Activated CD4-positive, alpha-beta memory T cell treated with anti-CD3 and anti-CD28 coated beads, Interleukin-2, amount 10 ng/mL, durations not matched to agents 7 days and 5 days (primary cell): ENCODE measurements at places on chromosomes 7 and 10.

GRCh38 chr10:126104767-126105166 is 208.4 kb downstream of the FANK1 start:
- no peak for DNase-seq

- DNase-seq: no peak
These were observed 201.5 kb downstream of the GRID1 start for GRCh38 chr10:86164960-86165630.

DNA sequence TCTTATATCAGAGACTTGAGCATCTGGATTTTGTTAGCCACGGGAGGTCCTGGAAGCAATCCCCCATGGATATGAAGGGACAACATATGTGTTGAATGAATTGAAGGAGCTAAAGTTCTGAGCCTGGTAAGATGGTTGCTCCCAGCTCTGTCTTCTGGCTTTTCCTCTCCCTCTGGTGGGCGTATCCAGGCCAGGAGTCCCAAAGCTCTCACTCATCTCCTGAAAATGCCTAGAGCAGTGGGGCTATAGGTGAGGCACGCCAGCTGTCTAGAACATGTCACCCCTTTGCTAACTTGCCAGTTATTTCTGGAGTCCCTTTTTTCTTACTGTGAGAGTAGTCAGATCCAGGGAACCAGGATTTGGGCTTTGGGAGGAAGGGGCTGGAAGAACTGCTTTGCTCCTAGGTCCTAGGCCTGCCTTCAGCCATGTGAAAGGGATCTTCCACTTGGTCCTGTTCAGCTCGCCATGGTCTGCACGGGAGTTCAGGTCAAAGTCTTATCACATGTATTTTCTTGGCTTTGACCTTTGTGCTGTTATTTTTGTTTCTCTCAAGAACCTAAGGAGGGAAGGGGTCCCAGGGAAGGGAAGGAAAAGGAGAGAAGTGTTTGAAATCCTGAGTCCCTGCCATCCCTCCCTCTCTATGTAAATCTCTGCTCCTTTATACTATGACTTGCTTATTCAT is 73.6 kb downstream of the MINPP1 start:
- no peak for DNase-seq

DNA sequence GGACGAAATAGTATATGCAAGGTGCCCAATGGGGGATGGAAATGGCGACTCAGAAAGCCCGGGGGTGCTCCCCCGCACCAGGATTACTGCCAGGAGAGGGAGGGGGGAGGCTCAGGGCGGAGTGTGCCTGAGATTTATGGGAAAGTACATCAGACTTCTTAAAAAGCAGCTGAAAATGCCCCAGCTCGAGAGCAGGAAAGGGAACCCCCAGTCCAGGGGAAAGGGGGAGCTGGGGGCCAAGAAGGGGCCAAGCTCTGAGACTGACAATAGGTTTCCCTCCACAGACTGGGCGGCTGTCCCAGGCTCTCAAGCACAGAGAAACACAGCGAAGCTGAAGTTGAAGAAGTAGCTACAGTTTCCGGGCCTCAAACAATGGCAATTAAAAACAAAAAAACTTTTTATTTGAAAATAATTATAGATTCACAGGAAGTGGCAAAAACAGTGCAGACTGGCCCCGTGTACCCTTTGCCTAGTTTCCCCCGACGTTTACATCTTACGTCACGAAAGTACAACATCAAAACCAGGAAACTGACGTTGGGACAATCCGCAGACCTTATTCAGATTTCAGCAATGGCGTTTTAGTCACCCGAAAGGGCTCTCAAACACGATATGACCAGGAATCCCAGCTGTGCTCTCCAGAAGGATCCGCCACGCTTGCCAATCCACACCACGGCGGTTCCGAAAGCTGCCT is 83.9 kb upstream of the FGFR2 start:
- DNase-seq: no peak

GRCh38 chr10:96991313-96991841 is 159.3 kb downstream of the LCOR start:
- no peak for DNase-seq

- DNase-seq: no peak
These were observed 61.1 kb downstream of the CNOT4 start for GRCh38 chr7:135448753-135449152.

DNA sequence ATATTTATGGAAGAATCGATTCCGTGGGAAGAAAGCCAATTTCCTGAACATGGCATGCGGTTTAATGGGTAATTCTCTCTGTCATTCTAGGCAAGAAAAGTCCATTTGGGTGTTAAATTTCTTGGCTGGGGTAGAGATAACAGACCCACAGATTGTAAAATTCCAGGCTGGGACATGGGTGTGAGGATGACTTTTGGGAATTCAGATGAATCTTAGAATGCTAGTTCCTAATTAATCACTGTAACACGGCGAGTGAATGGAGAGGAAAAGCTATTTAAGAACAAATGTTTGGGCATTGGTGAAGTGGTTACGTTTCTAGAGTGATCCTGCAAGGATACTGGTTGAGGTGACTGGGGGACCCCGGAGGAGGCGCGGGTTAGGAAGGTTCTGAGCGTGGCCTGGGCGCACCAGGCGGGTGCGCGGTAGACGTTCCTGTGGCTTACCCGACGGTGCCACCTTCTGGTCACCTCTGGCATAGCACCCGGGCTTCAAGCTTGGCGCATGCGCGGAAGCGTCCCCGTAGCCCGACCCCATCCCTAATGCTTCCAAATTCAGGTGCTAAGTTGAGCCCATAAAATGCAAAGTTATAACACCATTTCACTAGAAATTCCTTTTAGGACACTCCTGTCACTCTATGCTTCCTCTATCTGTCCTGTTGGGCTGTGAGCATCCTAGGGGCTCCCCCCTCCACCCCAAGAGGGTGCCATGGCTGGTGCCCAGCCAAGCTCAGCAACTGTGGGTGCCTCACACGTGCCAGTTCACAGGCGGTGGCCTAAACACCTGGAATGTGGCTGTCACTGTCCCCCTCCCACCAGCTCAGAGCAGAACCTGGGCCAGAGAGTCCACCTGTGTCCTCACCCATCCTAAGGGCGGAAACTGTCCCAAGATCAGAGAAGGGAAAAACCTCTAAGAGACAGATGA is 104.4 kb downstream of the PTPRE start:
- peak; percentile 87 for DNase-seq

- DNase-seq: no peak
These were observed 35.4 kb downstream of the BNIP3 start for GRCh38 chr10:131946321-131946751.

DNA sequence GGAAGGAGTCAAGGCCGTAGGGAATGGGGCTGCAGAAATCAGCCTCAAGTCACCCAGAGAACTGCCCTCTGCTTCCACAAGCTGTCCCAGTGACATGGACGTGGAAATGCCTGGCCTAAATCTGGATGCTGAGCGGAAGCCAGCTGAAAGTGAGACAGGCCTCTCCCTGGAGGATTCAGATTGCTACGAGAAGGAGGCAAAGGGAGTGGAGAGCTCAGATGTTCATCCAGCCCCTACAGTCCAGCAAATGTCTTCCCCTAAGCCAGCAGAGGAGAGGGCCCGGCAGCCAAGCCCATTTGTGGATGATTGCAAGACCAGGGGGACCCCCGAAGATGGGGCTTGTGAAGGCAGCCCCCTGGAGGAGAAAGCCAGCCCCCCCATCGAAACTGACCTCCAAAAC is 50.2 kb upstream of the PDCD4 start:
- no peak for DNase-seq

DNA sequence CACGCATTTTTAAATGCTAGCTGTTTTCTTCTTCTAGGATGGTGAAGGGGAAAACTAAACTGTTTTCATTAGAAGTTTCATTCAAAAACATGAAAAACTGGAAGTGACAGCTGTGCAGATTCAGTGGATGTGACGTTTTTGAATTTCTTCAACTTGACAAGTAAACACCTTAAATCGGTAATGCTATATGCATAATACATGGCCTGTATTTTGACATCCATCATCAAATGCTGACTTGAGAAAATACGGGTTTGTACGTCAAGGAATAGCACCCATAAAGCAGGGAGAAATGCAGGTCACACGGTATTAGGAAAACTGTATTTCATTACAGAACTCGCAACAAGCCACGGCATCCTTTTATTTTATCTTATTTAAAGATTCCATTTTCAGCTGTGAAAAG is 720.5 kb downstream of the KCNMA1 start:
- DNase-seq: no peak

- no peak for DNase-seq
These were observed 220.2 kb upstream of the CELF2 start for GRCh38 chr10:10797513-10797912.

DNA sequence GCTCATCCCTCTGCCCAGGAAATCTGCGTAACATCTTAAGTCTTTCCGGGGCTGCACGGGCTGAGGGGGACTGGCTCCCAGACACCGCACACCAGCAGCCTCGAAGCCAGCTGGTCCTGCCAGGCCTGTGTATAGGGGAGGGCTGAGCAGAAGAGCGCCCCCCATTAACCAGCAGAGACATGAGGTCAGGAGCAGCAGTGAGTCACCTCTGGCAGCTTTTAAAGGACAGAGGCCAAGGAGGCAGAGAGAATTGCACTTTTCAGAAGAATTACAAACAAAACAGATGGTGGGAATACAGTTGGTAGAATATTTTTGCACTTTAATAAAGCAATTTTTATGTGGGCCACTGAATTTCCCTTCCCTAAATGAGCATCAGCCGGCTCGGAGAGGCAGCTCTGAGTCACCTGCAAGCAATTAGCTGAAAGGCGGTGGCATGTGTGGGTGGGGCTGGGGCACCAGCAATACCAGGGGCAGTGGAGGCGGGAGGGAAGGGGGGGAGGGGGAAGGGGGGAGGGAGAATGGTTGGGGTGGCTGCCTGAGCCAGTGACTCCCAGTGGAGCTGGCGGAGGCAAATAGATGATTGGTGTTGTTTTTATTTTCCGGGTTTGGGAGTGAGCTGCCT is 39.1 kb downstream of the GOLGA7B start:
- DNase-seq: no peak

GRCh38 chr7:32871624-32872371 is 19.8 kb downstream of the KBTBD2 start:
- no peak for DNase-seq

DNA sequence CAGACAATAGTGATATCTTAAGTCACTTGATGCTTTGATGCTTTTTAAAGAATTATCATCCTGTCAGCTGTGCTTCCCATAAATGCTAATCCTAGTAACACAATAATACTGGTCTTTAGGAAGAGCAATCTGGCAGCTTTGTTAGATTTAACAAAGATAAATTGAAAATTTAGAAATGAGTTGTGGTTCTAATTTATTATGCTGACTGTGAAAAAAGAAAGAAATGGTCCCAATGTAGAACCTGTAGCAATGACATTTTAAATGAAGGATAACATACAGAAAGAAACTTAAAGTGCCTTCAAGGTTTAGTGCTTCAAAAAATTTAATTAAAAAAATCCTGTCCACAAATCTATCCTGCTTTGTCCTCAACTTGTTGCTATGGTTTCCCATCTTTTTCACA is 81.6 kb upstream of the HGF start:
- DNase-seq: no peak

- DNase-seq: no peak
These were observed 35.6 kb downstream of the ACADSB start for GRCh38 chr10:123044391-123044790.

GRCh38 chr7:74012842-74013249 is 15.1 kb upstream of the ELN start:
- no peak for DNase-seq

GRCh38 chr7:608361-608760 is 88.7 kb upstream of the PDGFA start:
- DNase-seq: no peak

- no peak for DNase-seq
These were observed 16.0 kb downstream of the FAM13C start for GRCh38 chr10:59346321-59346720.

GRCh38 chr10:91140995-91141549 is 79.4 kb upstream of the PCGF5 start:
- DNase-seq: no peak

DNA sequence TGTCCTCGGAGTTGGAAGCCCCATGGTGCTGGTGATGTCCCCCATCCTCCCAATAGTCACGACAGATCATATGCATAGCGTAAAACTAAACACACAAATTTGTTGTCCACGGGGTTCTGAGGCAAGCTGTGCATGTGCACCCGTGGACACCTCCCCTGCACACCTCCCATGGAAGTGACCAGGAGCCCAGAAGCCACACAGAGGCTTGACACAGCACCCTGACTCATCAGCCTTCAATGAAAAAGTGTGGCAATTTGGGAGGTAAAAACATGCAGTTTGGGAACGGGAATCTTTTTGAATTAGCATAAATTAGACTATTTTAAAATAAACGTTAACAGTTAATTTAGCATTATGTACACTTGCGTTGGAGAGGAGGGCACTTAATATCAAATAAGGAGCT is 89.2 kb upstream of the NPS start:
- DNase-seq: no peak

GRCh38 chr7:48411619-48412018 is 240.4 kb downstream of the ABCA13 start:
- DNase-seq: no peak

GRCh38 chr10:75972491-75973276 is 541.3 kb downstream of the LRMDA start:
- DNase-seq: no peak

DNA sequence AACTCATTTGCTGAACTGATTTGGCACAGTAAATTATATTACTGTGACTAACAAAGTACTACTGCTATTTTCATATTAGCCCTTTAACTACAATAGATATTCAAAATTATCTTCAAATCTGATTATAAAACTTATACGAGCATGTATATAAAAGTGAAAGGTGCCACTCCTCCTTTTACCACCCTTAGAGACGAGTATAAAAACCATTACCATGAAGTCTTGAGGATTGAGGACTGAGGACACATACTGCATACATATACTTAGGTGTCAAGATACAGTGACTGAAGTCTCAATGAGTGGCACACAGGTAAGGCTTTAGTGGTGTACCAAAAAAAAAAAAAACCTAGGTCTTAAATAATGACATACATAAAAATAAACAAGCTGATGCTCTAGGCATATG is 98.6 kb downstream of the DNAJC1 start:
- no peak for DNase-seq

GRCh38 chr10:35378541-35379210 is 42.4 kb downstream of the CCNY start:
- no peak for DNase-seq

DNA sequence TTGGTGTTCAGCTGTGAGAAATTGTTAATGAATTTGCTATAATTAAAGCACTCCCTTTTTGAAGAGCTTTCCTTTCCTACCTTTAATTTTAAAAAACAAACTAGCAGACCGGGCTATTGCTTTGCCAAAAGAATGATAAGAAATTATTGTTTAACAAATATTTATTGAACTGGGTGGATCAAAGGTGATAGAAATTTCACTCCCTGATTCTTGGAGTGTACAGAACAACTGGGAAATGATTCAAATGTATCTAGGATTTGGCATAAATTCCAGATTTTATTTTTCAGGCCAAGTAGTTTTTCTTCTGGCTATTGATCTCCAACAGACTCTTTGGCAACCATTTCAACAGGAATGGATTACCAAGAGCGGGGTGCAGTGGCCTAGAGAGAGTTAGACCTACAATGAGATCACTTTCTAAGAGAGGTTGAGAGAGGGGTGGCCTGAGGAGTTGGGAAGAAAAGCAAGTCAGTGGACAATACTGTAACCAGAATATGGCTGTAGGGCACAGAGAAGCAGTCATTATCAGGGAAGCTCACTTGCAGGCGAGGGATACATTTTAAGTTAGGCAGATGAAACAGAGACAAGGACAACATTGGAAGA is 71.9 kb downstream of the PLXDC2 start:
- no peak for DNase-seq
